Esophagus squamous epithelium (tissue), 5 donors: ENCODE measurements at places on chromosomes 3 and 15.

GRCh38 chr15:29924750-29925149 lies 102.5 kb upstream of the TJP1 start:
- no peak for DNase-seq

GRCh38 chr15:48842501-48842900 lies 31.6 kb upstream of the CEP152 start:
- no peak for DNase-seq

DNA sequence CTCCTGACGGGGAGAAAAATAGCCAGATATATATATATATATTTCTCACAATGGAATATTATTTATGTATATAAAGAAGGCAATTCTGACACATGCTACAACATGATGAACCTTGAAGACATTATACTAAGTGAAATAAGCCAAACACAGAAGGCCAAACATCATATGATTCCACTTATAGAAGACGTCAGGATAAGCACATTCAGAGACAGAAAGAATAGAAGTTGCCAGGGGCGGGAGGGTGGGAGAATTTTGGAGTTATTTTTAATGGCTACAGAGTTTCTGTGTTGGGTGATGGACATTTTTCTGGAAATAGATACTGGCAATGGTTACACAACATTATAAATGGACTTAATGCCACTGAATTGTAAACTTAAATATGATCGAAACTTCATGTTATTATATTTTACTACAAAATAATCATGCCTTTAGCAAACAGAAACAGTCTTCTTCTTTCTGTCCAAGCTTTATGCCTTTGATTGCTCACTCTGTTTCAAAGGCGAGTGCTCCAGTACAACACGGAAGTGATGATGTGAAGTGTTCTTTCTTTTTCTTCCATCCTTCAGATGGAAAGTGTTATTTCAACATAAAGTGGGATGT lies 514.0 kb downstream of the OCA2 start:
- no peak for DNase-seq

DNA sequence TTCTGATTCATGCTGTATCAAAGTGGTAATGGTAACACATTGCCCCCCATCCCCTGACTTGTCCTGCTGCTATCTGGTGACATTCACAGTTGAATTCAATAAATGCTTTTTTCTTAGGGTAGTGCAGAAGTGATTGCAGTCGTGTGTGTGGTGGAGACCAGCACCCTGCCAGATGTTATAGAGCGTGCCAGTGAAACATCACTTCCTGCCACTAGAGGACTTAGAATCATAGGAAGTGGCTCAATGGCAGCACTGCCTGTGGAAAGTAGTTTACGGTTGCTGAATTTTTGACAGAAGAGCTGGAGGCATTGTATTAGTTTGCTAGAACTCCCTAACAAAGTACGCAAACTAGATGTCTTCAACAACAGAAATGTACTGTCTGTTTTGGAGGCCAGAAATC lies 37.4 kb upstream of the P2RY12 start:
- no peak for DNase-seq
